ENCODE measurements at places on chromosomes 6 and 20.

DNA sequence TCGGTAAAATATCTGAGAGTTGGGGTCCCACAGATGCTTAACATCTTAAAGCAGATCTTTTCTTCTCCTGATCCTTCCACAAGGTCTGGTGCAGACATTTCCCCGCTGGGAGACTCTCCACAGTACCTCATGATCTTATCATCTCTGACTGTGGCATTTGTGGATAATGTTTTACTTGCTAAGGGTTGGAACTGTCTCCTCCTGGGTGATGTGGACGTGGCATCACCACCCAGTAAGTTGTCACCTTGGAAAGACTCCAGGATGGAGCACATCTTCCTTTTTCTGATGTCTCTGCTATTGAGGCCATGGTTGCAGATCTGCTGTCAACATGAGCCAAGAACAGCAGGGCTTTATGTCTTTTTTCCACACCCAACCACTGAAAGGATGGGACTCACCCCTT is 42.0 kb upstream of the FANCE start:
- DNase-seq, result no peak

DNA sequence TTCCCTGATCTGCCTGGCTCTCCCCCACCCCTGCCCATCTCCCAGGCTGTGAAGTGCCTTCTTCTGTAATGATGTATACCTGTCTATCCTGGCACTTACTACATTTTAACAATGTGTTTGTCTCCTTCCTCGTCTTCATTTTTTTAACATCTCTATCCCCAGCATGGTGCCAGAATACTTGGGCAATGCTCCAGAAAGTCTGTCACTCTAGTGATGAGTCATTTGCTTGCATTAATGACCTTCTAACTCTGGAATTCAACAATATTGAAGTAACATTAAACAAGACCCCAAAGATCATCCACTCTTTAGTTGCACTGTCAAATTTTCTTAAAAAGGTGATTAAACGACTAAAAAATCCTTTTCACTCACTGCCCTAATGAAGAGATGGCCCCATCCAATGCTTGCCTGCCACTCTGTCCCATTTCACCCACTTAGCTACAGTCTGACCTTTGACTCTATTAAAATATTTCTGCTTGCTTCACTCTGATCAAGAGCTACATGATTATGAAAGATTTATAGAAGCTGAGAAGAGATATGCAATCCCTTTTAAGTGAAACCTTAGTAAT is 7.7 kb upstream of the KLHL31 start:
- peak; percentile 91 for DNase-seq

- DNase-seq, result no peak
Measured at GRCh38 chr20:2759143-2759542, 41.3 kb downstream of the CPXM1 start.

GRCh38 chr6:159044899-159045727 is at the start of gene TAGAP:
Gene TAGAP (minus strand): TSS chr6:159044991. CDS start chr6:159044146, 845 bp downstream.
- DNase-seq, result peak; percentile 38

- no peak for DNase-seq
Measured at GRCh38 chr20:42340368-42340767, 722.2 kb upstream of the CHD6 start.

- no peak for DNase-seq
Measured at GRCh38 chr6:106369739-106370138, 9.2 kb downstream of the CRYBG1 start.

DNA sequence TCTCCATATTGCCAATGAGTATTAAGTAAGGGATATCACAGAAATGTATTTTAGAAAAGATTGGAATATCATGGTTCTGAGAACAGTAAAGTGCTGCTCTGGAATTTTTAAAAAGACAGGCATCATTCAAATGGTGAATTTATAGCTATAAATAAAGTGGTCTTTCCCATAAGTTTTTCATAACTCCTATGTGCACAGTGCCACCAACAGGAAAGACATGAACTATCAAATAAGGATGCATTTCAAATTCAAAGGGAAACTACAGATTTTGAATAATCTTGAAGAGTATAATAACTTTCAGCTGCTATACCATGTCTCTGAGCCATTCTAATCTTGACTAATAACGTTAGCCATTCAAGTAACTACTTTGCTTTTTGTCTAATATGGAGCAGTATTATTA is 456.8 kb upstream of the GJE1 start:
- DNase-seq, result peak; percentile 25

DNA sequence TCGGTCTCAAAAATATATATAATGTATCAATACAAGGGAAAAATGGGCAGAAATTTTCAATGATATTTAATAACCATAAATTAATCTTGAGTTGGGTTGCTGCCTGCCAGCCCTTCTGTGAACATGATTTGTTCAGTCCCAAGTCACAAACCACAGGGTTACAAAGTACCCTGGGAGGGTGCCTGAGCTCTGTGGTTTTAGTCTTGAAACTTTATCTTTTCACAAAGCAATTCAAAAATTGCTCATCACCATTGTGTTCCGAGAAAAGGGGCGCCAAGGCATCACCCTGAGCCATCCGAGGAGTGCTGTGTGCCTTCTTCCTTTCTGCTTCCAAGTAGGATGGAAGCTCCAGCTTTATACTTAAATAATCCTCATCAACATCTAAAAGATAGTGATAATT is 141.6 kb upstream of the AKAP12 start:
- DNase-seq, result no peak

GRCh38 chr6:31328355-31328960 is 28.5 kb downstream of the HLA-B start:
- DNase-seq, result no peak

- DNase-seq, result peak; percentile 42
Measured at GRCh38 chr20:18857640-18858039, 44.1 kb downstream of the SCP2D1 start.

DNA sequence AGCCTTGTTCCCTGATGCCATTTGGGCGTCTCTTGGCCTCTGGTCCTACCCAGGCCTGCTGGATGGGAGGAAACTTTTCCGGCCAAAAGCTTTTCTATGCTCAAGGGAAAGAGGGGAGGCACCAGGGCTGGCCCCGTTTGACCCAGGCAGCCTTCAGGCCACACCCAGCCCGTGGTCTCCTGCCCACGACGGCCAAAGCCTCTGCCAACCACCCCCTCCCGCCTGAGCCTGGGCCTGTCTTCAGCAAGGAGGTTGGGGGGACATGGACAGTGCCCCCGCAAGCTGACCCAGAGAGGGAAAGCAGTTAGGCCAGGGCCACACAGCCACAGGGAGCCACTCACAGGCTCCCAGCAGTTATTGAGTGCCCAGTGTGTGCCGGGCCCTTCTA is 49.5 kb downstream of the SRC start:
- DNase-seq, result no peak

- no peak for DNase-seq
Measured at GRCh38 chr6:32158052-32158451, 4.1 kb downstream of the PPT2 start.

- no peak for DNase-seq
Measured at GRCh38 chr20:46488451-46488850, 24.9 kb downstream of the ZNF334 start.

DNA sequence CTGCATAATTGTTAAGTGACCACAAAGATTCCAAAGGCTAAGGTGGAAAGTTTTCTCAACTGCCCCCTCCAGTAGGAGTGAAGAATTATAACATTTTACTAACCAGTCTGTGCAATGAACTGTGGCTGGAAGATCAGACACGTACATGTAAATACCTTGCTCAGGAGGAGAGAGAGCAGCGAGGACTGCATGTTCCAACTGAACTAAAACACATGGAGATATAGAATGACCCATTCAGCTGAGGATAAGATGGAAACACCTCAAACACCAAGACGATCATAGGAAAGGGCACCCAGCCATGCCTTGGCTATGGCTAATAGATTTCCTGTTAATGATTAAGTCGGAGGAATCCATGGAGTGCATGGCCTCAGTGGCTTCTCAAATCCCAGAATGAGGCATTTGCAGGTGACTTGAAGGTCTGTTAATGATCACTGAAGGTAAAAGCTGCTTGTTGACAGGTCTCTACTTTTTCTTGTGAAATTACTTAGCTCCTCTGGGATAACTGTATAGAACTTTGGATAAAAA is 875.6 kb downstream of the TFAP2A start:
- no peak for DNase-seq

GRCh38 chr6:35707714-35708407 is 19.1 kb upstream of the FKBP5 start:
- no peak for DNase-seq

DNA sequence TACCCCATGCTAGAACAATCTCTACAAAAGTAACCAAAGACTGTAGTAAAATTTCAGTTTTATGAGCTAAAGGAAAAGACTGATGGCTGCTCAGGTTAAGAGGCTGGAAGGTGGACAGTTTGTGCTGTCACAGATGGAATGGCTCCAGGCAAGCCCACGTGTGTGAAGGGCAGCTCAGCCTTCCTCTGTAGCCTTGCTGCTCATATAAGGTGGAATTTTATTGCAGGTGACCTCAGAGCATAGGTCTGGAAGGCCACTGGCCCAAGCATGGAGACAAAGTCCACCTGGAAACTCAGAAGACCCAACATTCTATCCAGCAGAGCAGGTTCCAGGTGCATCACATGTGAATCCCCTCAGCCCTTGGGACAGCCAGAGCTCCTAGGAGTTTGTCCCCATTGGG is 53.6 kb downstream of the KAT14 start:
- no peak for DNase-seq

DNA sequence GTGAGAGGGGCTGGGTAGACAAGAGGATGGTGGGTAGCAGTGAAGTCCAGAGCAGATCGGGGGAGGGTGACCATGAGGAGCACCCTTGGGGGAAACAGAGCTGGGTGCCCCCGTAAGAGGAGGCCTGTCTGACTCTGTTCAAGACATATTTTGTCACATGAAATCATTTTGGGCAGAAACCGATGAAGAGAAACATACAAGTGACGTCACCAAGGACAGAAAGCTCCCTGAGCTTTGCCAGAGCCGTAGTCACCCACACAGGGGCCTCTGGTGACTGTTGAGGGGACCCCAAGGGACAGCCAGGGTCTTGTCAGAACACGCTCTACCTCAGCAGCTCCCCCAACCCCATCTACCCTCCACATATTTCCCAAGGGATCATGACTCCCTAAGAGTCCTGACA is 39.2 kb downstream of the GPR6 start:
- no peak for DNase-seq

DNA sequence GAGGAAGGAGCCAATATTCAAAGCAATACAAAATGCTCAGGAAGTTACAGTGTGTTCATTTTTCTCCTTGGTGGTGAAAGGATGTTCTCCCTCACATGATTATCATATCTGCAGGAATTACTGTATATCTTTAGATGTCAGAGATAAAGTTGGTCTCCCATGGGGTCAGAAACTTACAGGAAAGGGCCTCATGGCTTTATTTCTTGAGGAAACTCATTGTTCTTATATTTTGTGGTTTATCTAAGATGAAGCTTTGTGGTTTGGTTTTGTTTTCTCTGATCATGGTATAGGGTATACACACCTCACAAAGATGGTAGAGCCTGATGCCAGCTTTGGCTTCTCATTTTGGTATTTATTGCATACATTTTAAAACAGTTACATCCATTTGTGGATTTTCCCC is 100.5 kb upstream of the STXBP5 start:
- DNase-seq, result peak; percentile 36

- no peak for DNase-seq
Measured at GRCh38 chr20:31803552-31804291, 15.4 kb upstream of the MYLK2 start.

- no peak for DNase-seq
Measured at GRCh38 chr6:45427726-45428125, 50.0 kb upstream of the SUPT3H start.

- no peak for DNase-seq
Measured at GRCh38 chr6:168124158-168124557, 45.1 kb upstream of the FRMD1 start.

DNA sequence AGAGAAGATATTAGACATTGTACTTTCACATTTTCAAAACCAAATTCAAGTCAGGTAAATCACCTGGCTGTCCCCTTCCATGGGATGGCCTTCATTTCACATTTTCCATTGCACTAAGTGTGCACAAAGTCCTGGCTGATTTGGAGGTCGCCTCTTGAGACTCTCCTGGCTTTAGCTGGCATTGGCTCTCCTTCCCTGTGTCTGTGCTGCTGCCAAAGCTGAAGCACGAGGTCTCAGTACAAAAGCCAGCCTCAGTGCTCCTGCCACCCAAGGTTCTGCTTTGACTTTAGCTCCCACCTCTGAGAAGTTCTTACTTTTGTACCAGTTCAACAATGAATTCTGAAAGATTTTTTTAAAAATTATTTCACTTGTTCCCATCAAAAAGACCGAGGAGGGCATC is 289.2 kb upstream of the CNR1 start:
- no peak for DNase-seq

- no peak for DNase-seq
Measured at GRCh38 chr6:12037798-12038197, 25.7 kb downstream of the HIVEP1 start.

DNA sequence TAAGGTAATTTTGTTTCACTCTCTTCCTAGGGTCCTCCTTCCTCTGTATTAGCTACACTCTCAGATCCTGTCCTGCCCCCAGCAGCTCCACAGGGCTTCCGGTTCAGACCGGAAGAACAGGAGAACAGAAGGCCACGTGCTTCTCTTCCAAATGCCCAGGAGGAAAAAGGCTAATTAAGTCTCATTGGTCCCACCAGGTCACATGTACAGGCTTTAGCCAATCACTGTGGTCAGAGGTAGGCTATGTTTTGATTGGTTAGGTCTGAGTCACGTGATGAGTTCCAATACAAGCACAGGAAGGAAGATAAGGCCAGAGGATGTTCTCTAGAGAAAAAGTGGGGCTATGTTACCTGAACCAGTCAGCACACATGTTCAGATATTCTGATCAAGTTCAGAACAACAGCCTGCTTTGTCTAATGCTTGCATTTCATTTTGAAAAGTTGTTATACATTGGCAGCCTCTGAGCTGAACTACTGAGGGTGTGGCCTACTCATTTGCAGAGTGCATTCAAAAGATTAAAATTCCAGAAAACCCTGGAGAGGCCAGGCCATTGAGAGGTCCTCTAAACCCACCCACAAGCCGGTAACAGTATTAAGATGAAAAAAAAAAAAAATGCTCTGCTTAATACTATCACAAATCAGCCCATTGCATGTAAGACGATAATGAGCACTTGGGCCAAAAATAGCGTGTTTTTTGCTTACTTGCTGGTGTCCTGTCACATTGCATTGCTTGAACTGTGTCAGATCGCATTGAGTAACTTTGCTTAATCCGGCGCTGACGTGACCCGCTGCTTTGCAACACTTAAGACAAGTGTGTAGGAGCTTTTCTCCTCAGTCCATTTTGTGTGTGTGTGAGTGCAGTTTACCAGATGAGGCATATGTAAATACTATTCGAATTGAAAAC is 170.3 kb downstream of the TSHZ2 start:
- no peak for DNase-seq

- no peak for DNase-seq
Measured at GRCh38 chr6:37943436-37944058, 124.0 kb downstream of the ZFAND3 start.

Data from EL (cell line).